ENCODE measurements at places on chromosomes 7 and 10. TPM values are rescaled to one million over a fixed set of nuclear protein-coding genes. Genes with fewer than 3 reads are reported as not detected.

KEL gene
- total RNA-seq, result not detected

ACBD7 gene
- total RNA-seq, result 0.37 TPM

TUBB8 gene
- total RNA-seq, result not detected

FEZF1 gene
- not detected for total RNA-seq

SLC39A12 gene
- total RNA-seq, result not detected

INSYN2A gene
- total RNA-seq, result 1.1 TPM

CCDC172 gene
- total RNA-seq, result not detected

HSPA12A gene
- total RNA-seq, result 13.2 TPM

UCN3 gene
- total RNA-seq, result not detected

FAM25G gene
- total RNA-seq, result not detected

PALD1 gene
- total RNA-seq, result 0.20 TPM

MSS51 gene
- total RNA-seq, result 2.5 TPM

All from subcutaneous preadipocyte (primary cell).